ENCODE measurements at places on chromosomes 16 and 17. TPM values are rescaled to one million over a fixed set of nuclear protein-coding genes. Genes with fewer than 3 reads are reported as not detected.
A peak's percentile ranks its signal among the peaks of the same experiment; 100 is the strongest.

GRCh38 chr16:30957456-30958174, at the start of gene SETD1A:
SETD1A (plus strand) TSS chr16:30957754; CDS start chr16:30958732, 978 bp downstream.
- H3K4me3 ChIP-seq, result peak within 1 kb of the TSS; percentile 98
- no peaks in the 10 kb centered on the region for H3K27me3 ChIP-seq
- H3K27ac ChIP-seq, result peak within 1 kb of the TSS; percentile 96
- H3K36me3 ChIP-seq, result peaks cover 22% of the 10 kb centered on the region
- DNase-seq, result peak; percentile 98
- H3K4me1 ChIP-seq, result peaks cover 24% of the 10 kb centered on the region

Gene SP2
- 22.1 TPM for total RNA-seq

Gene SNRNP25
- total RNA-seq, result 110 TPM

GRCh38 chr17:21272881-21273792, 11.4 kb upstream of the MAP2K3 start:
- H3K4me3 ChIP-seq, result no peak overlapping the region
- peaks cover 32% of the 10 kb centered on the region for H3K4me1 ChIP-seq
- no peak for DNase-seq
- no peaks in the 10 kb centered on the region for H3K36me3 ChIP-seq

DNA sequence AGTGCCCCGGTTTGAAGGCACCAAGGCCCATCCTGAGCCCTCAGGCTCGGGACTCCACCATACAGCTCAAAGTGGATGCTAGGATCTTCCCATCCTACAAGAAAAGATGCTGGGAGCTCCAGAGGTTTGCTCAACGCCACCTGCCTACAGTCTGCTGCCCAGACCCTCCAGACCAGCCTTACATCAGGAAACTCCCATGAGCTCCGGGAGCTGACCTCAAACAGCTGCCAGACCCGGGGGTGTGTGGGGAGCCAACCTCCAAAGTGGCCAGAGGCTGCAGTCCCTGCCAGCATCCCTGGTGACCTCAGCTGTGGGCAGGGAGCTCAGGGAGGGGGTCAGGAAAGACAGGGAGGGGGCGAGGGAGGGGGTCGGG, 43.8 kb downstream of the C16orf82 start:
- H3K4me1 ChIP-seq, result peaks cover 8% of the 10 kb centered on the region
- DNase-seq, result no peak
- no peak overlapping the region for H3K27ac ChIP-seq
- H3K27me3 ChIP-seq, result no peaks in the 10 kb centered on the region
- H3K36me3 ChIP-seq, result no peaks in the 10 kb centered on the region

DNA sequence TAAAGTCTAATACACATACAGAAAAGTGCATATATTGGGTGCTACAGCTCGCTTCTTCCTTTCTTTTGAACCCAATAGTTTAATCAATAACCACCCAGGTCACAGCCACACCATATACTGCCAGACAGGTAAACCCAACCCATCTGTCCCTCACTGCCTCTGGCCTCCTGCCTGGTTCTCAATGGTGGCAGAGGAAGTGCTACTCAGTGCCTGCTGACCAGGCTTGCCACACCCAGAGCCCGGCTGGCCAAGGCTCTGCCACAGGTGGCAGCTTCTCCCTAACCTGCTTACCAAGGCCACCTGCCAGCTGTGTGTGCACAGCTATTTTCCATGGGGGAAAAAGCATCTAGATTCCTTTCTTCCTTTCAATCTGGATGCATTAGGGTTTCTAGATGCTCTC, 584 bp downstream of the PMP22 start:
- H3K4me1 ChIP-seq, result peaks cover 8% of the 10 kb centered on the region
- H3K4me3 ChIP-seq, result no peak overlapping the region
- no peak for DNase-seq
- H3K36me3 ChIP-seq, result no peaks in the 10 kb centered on the region

Gene KRTAP9-8
- total RNA-seq, result not detected

Gene WFDC1
- not detected for total RNA-seq

DNA sequence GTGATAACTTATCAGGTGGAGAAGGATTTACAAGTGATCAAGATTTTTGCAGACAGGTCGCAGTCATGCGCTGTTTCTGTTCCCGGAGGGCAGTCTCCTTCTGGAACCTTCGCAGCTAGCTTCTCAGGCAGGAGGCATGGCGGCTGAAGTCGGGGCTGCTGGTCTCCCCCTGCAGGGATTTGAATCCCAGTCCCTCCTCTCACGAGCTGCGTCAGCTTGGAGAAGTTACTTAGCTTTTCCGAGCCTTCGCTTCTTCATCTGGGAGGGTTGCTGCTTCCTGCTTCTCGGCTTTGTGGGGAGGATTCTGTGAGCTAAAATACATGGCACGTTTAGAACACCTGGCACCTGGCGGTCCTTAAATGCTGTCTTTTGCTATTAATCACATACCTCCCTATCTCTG, 287.8 kb upstream of the FOXF1 start:
- H3K36me3 ChIP-seq, result no peaks in the 10 kb centered on the region
- no peak for DNase-seq
- H3K4me1 ChIP-seq, result no peaks in the 10 kb centered on the region
- H3K4me3 ChIP-seq, result no peak overlapping the region

GRCh38 chr16:89565256-89565505, 4.7 kb downstream of the RPL13 start:
- H3K27me3 ChIP-seq, result no peaks in the 10 kb centered on the region
- peaks cover 50% of the 10 kb centered on the region for H3K4me1 ChIP-seq
- no peak overlapping the region for H3K4me3 ChIP-seq

GRCh38 chr17:48745381-48746275, 17.1 kb upstream of the HOXB13 start:
- H3K36me3 ChIP-seq, result no peaks in the 10 kb centered on the region
- DNase-seq, result no peak
- no peaks in the 10 kb centered on the region for H3K4me1 ChIP-seq
- no peak overlapping the region for H3K4me3 ChIP-seq
- peaks cover 85% of the 10 kb centered on the region for H3K27me3 ChIP-seq

DNA sequence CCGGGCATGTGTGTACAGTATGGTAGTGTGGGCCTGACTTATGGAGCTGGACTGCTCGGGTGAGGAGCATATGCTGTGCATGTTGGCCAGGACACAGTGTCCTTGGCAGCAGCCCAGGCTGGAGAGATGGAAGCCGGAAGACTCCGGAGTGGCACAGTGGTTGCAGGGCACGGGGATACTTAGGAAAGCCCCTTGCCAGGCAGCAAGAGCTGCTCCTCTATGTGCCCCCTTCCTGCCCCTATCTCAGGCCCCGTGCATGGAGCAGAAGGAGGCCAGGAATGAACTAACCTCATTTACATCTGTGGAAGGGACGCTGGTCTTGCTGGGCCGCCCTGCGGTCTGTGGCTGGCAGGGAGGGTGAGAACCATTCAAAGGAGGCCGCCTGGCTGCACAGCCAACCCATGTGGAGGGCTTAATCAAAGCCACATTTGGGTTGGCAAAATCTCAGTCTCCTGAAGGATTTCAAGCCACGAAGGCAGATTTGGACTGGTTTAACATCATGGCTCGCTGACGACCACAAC, 32.2 kb upstream of the RCVRN start:
- no peak overlapping the region for H3K4me3 ChIP-seq
- H3K36me3 ChIP-seq, result no peaks in the 10 kb centered on the region
- H3K4me1 ChIP-seq, result no peaks in the 10 kb centered on the region
- H3K27me3 ChIP-seq, result no peaks in the 10 kb centered on the region
- H3K27ac ChIP-seq, result no peak overlapping the region

DNA sequence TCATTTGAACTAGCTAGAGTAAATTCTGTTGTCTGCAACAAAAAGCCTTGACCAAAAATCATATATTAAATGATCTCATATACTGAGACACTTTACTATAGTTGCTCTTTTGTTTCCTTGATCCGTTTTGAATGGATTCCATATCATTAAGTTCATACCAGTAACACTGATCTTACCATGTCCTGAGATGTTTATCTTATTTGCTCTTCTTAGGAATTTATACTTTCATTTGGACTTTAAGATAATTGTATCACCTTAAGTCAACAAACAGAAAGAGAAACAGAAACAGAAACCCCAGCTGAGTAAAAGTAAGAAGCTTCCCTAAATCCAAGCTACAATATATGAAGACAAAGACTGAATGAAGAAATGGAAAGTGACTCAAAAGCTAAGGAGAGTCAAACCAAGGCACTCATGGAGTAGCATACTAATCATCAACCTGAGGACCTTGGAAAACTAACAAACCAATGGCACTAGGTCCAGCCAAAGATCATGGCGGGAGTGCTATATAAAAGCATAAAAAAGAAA, 106.5 kb upstream of the COX10 start:
- no peak for DNase-seq
- no peak overlapping the region for H3K4me3 ChIP-seq
- no peak overlapping the region for H3K27ac ChIP-seq
- H3K36me3 ChIP-seq, result no peaks in the 10 kb centered on the region

All from CD8-positive, alpha-beta memory T cell (primary cell).